Stimulated activated naive CD8-positive, alpha-beta T cell treated with anti-CD3 and anti-CD28 coated beads, Interleukin-15, Interleukin-2, amounts not matched to agents 100 U/mL and 50 U/mL, for 24 hours (primary cell): ENCODE measurements at places on chromosomes 16 and 17.

GRCh38 chr16:66605177-66605978 lies 874 bp downstream of the CMTM3 start:
- DNase-seq: peak; percentile 49

DNA sequence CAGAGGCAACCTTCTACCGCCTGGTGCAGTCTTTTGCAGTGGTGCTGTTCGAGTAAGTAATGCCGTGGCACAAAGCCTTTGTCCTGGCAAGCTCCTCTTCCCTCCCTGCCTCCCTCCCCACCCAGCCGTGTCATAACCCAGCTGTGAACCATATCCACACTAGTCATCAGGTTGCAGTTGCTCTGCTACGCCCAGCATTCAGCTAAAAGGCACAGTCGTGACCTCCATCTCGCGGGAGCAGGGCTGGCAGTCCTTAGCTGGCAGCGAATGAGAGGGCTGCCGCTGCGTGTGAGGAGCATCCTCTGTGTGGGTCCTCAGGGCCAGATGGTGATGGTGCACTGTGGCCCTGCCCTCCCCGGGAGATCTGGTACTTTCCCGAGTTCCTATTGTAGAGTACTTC lies 39.3 kb downstream of the CIBAR2 start:
- DNase-seq: no peak

DNA sequence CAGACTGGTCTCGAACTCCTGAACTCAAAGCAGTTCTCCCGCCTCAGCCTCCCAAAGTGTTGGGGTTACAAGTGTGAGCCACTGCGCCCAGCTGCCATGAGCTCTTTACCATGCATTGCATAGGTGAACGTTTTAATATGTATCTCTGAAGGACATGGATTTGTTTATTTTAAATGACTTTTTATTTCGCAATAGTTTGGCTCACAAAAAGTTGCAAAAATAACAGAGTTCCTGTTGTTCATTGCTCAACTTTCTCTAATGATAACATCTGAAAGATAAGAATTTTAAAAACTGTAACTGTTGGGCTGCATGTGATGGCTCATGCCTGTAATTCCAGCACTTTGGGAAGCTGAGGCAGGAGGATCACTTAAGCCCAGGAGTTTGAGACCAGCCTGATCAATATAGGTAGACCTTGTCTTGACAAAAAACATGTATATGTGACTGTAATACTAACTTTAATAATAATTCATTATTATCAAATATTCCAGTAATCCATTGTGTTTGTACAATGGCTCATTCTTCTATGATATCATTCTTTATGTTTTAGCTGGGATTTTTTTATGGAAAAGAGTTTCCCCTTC lies 80.1 kb downstream of the ABCC1 start:
- DNase-seq: no peak

DNA sequence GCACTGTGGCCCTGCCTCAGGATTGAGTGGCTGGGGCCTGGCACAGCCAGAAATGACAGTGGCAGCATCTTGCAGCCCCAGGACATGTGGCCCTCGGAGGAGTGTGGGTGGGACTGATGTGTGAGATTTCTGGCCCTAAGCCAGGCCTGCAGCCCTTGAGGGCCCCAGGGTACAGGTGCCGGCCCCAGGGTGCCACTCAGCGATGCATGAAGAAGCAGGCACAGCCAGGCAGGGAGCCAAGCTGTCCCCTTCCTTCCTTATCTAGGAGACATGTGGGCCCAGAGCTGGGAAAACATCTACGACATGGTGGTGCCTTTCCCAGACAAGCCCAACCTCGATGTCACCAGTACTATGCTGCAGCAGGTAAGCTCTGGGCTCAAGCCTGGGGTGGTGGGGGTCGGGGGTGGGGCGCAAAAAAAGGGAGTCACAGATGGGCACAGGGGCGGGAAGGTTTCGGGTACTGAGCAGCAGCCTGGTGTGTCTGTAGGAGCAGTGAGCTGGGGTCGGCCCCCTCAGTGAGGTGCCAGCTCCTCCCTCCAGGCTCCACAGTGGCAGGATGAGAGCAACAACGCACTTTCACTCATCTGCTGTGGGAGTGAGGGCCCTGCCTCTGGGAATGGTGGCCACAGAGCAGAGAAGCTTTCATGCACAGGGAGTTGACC lies 4.1 kb downstream of the ACE start:
- DNase-seq: no peak

- DNase-seq: no peak
Measured at GRCh38 chr17:61211236-61211635, 188.4 kb upstream of the TBX2 start.

DNA sequence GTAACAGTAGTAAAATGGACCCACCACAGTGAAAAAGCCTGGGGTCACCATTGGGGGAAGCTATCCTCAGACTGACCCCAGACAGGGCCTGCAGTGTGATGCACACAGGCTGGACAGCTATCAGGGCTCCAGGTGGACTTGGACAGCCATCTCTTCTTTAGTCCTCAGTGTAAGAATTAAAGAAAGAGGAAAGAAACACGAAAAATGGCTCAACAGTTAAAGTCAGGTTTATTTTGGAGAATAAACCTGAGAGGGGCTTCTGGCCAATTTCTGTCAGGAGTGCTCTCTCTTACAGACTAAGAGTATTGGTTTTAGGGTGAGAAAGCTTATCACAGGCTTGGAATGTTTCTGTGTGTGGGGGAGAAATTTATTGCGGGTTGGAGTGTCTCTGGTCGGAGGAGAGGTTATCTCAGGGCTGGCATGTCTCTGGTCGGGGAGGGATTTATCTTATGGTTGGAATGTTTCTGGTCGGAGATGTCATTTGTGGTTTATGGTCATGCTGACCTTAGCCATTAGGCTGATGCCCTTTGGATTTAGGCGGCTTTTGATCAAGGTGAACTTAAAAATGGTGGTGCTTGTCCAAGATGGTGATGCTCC lies 10.8 kb upstream of the B4GALNT2 start:
- DNase-seq: no peak

DNA sequence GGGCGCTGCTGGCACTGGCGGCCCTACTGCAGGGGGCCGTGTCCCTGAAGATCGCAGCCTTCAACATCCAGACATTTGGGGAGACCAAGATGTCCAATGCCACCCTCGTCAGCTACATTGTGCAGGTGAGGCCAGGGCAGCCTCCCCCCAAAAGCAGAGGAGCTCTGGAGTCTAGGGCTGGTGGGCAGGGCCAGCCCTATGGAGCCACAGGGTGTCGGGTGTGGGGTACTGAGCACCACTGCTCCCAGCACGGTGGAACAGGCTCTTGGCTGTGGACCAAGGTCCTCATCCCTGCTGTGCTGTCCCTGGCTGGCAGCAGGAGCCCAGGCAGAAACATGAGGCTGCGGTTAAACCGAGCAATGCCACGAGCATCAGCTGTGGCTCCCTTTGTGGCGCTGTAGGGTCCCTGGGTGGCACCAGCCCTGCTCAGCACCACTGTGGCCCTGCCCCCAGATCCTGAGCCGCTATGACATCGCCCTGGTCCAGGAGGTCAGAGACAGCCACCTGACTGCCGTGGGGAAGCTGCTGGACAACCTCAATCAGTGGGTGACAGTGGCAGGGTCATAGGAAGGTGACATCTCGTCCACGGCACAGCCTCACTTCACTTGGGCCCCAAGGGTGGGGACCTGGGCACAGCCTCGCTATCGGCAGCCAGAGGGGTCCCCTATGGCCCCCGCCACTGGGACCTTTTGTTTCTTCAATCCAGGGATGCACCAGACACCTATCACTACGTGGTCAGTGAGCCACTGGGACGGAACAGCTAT lies 1.1 kb downstream of the DNASE1 start:
- no peak for DNase-seq

- DNase-seq: no peak
Measured at GRCh38 chr16:65601781-65602180, 479.9 kb upstream of the CDH11 start.

DNA sequence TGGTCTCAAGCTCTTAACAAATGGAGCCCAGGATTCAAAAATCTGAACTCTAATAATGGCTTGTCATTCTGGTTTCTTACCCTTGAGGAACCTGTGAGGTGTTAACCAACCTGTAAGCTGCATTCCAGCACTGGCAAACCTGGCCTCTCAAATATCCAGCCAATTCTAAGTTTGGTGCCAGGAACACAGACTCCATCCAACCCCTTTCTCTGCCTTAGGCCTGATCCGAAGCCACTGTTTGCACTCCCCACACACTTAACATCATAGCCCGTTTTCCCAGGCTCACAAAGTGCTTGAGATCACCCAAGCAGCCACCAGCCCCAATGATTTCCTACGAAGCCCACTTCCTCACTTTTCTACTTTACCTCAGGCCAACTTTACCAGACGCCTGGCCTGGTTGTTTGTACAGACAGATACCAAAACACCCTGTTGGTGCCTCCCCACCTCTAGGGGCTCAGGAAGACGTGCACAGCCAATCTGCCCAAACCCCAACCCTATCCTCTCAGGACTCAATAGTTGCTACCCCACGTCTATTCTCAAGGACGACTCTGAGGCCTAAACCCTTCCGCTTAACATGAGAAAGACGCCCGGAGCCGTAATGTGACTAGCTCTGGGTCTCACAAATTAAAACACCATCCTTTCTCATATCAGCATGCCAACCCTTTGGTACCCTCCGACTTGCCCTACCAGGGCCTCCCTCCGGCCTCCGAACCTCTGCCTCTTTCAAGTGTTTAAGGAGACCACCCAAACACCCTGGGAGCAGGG lies 3.2 kb upstream of the PER1 start:
- no peak for DNase-seq

DNA sequence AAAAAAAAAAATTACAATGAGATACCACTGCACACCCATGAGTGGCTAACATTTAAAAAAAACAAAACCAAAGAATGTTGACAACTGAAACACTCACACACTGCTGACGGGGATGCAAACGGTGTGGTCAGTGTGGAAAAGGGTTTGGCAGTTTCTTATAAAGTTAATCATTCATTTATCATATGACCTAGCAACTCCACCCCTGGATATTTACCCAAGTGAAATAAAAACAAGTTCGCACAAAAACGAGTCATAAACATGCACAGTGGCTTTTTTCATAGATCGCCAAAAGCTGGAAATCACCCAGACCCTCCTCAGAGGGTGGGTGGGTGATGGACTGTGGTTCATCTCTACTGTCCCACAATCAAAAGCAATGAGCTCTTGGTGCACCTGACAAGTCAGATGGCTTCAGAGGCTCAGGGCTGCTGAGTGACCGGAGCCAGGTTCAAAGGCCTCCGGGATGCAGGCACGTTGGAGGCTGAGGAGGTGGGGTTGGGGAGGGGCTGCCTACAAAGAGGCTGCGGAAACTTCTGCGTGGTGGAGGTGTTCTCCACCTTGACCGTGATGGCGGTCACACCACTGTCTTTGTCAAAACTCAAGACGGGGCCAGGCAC lies 14.2 kb downstream of the RAB40B start:
- DNase-seq: no peak

DNA sequence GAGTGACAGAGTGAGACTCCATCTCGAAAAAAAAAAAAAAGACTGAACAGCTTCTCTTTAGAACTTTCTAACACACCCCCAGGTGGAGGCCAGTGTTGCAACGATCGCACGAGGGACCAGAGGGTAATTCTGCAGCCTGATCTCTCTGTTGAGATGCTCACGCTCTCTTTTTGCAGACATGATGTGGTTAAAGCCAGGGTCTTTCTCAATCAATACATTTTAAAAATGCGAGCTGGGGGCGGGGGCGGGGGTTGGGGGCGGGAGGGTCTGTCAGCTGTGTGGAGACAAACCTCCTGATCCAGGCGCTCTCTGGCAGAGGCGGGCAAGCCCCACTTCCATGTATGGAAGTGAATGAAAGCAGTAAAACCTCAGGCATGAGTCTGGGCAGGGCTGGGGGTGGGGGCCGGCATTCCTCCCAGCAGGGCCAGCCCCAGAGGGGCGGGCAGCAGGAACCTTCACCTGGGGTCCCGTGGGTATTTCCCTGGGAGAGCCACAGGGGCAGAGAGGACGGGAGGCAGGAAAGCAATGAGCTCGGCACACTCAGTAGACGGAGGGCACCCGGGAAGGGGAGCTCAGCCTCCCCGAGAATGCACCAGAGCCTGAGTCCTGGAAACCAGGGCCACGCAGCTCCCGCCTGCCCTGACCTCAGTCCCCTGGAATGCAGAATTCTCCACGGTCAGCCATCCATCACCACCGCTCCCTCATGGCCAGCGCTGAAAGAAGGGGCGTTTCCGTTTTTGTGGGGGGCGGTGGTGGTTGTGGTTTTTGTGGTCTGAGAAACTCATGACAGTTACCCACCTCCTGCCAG lies 28.0 kb downstream of the NXN start:
- DNase-seq: no peak

DNA sequence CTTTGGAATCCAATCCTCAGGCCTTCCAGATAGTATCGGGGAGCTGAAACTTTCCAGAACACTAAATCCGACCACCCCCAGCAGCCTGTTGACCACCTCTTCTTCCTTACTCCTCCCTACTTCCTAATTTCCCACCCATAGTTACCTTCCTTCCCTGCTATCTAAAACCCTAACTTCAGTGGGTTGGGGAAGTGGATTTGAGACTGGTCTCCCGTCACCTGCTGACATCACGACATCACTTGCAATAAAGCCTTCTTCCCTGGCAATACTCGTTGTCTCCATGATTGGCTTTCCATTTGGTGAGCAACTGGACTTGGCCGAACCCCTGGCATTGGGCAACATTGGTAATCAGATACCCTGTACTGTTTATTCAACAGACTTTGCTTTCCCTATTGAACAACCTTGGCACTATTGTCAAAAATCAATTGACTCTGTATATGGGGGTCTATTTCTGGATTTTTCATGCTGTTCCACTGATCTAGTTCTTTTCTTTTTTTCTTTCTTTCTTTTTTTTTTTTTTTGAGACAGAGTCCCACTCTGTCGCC lies 11.8 kb upstream of the FOXK2 start:
- no peak for DNase-seq

- no peak for DNase-seq
Measured at GRCh38 chr17:47224966-47225365, 15.8 kb downstream of the MYL4 start.

GRCh38 chr16:9596788-9597187 lies 505.3 kb downstream of the HAPSTR1 start:
- no peak for DNase-seq

DNA sequence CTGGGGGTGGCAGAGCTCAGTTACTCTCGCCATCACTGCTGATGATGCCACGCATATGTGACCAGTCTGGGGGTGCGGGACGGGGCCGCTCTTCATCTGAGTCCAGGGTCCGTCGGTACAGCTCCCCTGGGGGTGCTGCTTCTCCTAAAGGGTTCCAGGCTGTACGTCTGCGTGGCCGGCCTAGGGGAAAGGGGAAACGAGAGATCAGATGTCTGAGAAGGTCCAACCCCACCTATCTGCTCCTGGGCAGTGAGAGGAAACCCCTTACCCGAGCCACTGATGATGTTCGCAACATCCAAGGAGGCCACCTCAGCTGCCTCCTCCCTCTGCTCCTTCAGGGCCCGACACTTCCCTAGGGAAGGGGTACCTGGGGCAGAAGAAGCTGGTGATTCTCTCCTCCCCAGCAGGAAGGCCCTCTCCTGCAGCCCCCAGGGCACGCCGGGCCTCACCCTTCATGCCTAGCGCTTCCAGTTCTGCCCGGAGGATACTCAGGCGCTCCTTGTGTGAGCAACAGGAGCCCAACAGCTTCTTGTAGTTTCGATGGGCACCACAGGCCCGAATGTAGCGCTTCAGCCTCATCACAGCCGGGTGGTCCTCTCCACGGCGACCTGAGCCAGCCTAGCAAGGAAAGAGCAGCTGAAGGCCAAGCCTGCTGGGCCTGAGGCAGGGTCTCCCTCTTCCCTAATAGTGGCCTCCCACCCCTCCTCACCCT lies 2.1 kb downstream of the HIRIP3 start:
- no peak for DNase-seq

GRCh38 chr17:6061290-6061689 lies 8.9 kb upstream of the WSCD1 start:
- DNase-seq: no peak
